ENCODE measurements at places on chromosomes 6 and 20.

- DNase-seq, result peak; percentile 44
Measured at GRCh38 chr6:150004101-150004782, 21.1 kb downstream of the RAET1L start.

GRCh38 chr6:47034926-47035325, 7.2 kb downstream of the ADGRF1 start:
- no peak for DNase-seq

DNA sequence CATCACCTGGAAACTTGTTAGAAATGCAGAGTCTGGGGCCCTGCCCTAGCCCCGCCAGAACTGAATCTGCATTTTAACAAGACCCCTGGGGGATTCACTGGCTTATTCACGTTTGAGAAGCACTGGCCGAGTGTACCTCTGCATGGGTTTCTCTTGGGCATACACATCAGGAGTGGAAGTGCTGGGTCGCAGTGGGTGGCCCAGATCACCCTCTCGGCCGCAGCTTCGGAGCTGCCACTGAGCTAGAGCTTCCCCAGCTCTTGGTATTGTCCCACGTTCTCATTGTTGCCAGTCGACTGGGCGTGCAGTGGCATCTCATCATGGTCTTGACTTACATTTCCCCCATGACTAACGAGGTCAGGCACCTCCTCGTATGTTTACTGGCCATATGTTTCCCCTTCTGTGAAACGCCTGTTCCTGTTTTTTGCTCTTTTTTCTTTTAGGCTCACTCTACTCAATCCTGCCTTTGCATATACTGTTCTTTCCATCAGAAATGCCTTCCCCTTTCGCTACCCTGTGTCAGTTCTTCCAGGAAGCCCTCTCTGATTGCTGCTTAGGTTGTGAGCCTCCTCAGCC, 3.0 kb upstream of the DLGAP4 start:
- no peak for DNase-seq

DNA sequence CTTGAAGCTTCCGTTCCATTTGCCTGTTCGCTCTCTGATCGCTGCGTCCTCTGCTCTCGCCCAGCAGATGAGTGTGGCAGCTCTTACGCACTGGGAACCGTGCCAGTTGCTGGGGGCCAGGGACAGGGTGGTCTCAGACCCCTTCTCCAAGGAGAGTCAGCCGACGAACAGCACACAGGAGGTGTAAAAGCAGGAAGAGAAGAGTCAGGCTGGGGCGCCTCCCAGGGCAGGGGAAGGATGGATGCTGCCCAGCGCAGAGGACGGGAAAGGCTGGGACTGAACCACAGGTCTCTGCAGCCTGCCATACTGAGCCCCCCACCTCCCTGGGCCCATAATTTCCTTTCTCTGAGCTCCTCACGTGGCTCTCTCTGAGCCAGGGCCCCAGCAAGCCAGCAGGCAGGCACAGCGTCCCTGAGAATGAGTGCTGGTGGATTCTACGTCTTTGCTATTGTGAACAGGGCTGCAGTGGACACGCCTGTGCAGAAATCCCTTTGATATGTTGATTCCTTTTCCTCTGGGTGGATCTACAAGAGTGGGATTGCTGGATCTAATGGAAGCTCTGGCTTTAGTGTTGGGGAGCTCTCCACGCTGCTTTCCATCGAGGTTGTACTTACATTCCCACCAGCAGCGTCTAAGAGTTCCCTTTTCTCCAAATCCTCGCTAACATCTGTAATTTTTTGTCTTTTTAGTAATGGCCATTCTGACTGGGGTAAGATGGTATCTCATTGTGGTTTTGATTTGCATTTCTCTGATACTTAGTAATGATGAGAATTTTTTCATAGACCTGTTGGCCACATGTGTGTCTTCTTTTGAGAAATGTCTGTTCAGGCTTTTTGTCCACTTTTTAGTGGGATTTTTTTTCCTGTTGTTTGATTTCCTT, 104.1 kb downstream of the PSMB1 start:
- no peak for DNase-seq

GRCh38 chr6:54083287-54083686, 28.0 kb upstream of the MLIP start:
- DNase-seq, result no peak

- DNase-seq, result no peak
Measured at GRCh38 chr20:25461786-25462545, 54.5 kb downstream of the GINS1 start.

All from activated T-helper 2 cell treated with anti-CD3 and anti-CD28 coated beads, Interferon-gamma antibody, Interleukin-2, Interleukin-4, amounts not matched to agents 10 μg/mL and 5 μg/mL and 100 μg/mL, durations not matched to agents 14 hours and 24 hours and 36 hours (primary cell).